NCI-H187 (cell line): ENCODE measurements at places on chromosomes 6 and 20.

DNA sequence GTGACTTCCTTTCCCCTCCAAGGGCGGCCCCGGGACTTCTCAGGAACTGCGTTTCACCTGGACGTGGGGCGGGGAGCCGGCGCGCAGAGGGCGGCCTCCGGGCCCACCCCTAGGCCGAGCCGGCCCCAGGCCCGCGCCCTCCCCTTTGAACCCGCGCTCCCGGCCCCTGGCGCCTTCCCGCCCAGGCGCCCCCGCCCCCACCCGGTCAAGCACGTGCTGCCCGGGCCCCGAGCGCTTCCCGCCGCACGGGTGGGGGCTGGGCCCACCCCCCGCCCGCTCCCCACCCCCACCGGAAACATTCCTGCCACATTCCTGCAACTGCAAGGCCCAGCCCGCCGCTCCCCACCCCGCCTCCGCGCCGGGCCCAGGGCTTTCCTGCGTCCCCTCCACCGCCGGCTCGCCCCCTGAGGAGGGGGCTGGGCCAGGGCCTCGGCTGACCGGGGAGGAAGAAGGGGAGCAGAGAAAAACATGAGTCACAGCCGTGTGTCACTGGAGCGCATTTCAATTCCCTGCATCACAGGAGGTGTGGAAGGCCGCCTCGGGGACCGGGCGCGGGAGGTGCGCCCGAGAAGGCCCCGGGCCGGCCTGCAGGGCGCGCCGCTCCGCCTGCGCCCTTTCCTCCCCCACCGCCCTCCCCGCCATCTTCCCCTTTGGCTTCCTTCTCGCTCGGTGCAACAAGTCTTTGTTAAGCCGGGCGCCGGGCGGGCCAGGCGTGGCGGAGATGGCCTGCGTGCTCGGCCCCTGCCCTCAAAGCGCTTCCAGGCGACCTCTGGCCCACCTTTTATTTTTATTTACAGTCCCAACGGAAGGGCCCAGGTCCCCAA, 1.2 kb upstream of the HMGA1 start:
- no peak for DNase-seq

DNA sequence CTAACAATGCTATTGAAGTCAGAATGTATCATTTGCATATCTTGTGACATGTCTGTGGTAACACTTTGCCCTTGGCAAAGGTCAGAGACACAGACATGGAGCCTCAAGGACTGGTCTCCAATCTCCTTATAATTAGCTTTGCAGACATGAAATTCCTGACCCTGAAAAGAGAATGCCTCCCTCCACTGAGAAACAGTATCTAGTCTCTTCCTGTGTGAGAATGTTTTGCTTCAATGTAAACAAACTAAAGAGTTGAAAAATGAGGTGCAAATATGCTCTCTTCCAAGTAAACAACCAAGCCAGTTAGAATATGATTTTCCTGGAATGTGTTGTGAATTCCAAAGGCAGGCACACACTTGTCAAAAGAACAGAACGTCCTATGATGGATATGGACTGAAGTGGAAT, 407.1 kb upstream of the MARCKS start:
- DNase-seq = no peak

DNA sequence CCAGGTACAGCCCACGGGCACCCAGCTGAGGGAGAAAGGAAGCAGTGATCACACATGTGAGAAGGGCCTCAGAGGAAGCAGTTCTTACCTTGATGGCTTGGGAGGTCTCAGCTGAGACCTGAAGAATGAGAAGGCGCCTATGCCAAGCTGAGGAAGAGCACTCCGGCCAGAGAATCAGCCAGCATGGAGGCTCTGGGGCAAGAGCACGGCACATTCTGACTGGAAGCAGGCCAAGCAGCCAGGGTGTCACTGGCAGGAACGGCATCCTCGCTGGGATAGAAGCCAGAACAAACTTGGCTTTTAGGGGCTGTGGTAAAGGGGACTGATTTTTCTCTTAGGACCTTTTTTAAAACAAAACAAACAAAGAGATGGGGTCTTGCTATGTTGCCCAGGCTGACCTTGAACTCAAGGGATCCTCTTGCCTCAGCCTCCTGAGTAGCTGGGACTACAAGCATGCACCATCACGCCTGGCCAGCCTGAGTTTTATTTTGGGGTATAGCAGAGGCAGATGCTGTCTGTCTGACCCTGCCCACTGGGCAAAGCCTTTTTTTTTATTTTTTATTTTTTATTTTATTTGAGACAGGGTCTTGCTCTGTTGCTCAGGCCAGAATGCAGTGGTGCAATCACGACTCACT, 17.6 kb downstream of the GHRH start:
- DNase-seq = no peak

- DNase-seq = no peak
Observed at GRCh38 chr6:7732228-7732627, 6.3 kb downstream of the BMP6 start.

GRCh38 chr6:12356983-12357972, 67.1 kb downstream of the EDN1 start:
- no peak for DNase-seq

GRCh38 chr6:12769556-12770256, 53.1 kb downstream of the PHACTR1 start:
- DNase-seq = no peak
